ENCODE measurements at places on chromosomes 1 and 21.

DNA sequence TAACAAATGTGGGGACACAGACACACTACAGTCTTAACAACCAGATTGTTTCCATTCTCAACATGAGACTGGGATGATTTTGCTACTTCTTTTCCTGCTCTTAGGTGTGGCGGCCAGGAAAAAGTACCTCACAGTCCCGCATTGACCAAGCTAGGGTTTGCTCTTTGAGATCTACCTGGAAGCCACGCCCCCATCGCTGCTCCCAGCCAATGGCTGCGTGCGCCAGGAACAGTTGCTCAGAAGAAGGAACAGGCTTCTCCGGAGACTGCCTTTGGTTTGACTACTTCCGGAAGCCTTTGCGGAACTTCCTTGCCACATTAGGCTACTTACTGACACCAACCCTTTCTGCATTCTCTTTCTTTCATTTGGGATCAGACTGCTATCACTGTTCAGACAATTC is 44.2 kb upstream of the PLD5 start:
- DNase-seq = no peak

DNA sequence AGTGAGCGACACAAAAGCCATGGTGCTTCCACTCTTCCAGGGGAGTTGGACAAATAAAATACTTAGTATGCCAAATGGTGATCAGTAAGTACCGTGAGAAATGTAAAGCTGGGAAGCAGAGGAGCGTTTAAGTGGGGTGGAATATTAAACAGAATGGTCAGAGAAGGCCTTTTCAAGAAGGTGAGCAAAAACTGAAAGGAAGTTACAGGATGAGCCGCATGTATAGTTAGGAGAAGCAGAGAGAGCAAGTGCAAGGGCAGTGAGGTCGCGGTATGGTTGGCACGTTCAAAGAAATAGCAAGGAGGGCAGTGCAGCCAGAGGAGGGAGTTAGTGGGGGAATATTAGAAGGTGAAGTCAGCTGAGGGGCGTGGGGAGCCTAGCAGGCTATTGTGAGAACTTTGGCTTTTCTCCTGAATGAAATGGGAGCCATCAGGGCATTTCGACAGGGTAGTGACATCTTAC is 748 bp upstream of the ATP6V0B start:
- no peak for DNase-seq

DNA sequence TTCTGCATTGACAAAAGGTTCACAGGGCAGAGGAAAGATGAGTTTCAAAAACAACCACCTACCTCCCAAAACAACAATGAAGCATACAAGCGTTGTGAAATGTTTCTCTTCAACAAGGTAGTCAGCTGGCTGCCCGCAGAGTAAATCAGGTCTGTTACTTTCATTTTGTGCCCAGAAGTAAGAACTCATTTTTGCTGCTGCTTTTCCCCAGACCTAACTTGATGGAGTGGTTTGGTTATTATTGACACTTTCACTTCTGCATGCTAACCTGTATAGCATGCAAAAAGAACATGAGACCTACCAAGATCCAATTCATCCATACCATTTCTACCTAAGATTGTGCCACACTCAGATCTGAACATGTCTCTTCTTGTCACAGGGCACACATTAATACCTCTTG is 1.3 kb downstream of the SLC9C2 start:
- no peak for DNase-seq

DNA sequence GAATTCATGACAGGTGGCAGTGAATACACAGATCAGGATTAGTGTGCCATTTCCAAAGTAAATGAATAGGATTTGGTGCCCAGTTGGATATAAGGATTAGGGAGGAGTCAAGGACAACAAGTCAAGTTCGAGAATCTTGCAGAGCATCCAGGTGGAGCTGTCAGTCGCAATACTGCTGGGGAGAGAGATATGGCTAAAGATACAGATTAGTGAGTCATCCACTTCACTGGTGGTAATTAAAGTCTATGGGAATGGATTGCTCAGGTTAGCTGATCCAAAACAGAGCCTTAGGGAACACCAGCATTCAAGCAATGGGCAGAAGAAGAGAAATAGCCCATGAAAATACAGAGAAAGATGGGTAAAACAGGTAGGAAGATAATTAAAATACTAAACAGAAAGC is 26.8 kb downstream of the BCAS2 start:
- no peak for DNase-seq

GRCh38 chr1:51715369-51715768 is 98.5 kb downstream of the OSBPL9 start:
- no peak for DNase-seq

DNA sequence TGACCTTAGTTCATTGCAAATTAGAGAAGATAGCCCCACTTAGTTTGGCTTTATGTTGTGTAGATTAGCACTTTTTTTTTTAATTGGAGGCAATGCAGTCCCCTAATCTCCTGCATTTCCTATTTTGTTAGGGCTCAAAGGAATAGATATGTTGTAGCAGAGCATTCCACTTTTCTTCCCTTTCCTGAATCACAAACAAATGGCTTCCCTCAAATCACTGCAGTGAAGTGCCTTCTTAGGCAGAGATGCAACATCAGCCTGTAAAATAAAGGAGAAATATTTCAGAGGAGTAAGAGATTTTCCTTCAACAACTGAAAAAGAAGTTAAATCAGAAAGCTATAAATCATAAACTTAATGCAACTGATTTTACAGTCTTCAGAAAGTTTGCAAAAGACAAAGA is 271.8 kb upstream of the C1orf105 start:
- DNase-seq = no peak

GRCh38 chr1:101235216-101235695 is 1.6 kb upstream of the S1PR1 start:
- no peak for DNase-seq

DNA sequence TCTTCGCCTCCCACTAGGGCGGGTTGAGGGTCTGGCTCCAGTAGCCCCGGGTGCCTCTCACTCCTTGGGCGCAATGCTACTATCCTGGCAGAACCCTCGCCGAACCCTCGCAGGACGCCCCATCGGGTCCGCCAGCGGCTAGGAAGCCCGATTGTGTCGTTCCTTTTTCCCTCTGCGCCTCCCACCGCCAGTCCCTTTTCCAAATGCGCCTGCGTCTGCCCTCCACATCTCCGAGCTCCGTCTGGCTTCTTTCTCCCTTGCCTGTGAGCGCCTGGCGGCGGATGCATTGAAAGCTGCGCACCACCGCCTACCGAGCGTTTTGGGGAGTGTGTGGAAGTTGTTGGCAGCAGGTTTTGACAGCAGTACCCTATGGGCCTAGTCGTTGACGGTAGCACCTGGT is 1.0 kb upstream of the DIRAS3 start:
- no peak for DNase-seq

- DNase-seq = no peak
Observed at GRCh38 chr1:15717418-15718125, 18.5 kb upstream of the SLC25A34 start.

DNA sequence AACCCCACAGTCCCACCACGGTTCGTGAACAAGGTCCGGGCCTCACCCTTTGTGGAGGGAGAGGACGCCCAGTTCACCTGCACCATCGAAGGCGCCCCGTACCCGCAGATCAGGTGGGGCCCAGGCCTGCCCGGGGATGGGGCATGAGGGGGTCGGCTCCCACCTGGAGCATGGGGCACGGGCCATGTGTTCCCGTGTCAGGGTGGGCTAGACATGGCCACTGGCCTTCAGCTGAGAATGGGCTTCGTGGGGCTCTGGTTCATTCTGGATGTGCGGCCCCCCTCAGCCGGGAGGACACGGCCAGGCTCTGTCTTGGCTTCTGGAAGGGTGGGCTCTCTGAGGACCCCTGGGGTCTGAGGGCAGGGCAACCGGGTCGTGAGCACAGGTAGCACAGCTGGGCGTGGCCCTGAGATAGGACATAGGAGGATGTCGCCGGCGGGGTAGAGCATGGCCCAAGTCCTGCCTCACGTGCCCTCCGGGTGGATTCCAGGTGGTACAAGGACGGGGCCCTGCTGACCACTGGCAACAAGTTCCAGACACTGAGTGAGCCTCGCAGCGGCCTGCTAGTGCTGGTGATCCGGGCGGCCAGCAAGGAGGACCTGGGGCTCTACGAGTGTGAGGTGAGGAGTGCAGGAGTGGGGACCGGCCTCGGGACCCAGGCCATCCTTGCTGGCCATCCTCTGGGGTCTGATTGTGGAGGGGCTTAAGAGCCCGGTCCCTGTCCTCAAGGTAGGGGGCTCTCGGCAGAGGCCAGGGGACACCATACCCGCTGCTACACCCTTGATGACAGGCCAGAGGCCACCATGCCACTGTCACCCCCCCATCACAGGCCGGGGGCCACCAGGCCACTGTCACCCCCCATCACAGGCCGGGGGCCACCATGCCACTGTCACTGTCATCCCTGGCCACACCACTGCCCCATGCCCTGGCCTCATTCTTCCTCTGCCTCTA is 55.5 kb downstream of the TRIM11 start:
- no peak for DNase-seq

DNA sequence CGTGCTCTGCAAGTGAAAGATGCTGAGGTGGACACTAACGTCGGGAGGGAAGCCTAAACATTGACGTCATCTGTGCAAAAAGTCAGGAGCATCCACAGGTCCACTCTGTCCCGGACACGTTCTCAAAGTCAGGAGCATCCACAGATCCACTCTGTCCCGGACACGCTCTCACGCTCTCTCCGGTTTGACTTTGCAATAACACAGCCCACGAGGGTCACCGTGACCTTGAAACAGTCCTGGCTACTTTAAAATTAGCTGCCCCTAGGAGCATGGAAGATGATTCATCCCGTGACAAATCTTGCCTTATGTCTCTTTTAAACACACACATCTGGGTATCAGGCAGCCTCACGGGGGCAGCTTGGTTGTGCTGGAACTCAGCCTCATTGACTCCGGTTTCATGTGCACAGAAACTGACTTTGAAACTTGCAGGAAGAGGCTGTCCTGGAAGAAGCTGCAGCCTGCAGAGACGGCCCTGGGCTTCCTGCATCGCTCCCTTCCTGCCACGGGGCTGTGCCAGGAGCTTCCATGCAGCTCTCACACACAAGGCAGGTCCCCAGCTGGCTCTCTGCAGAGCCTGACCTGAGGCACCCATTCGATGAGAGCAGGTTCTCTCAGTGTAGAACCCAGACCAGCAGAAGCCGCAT is 18.1 kb upstream of the COL18A1 start:
- DNase-seq = no peak

DNA sequence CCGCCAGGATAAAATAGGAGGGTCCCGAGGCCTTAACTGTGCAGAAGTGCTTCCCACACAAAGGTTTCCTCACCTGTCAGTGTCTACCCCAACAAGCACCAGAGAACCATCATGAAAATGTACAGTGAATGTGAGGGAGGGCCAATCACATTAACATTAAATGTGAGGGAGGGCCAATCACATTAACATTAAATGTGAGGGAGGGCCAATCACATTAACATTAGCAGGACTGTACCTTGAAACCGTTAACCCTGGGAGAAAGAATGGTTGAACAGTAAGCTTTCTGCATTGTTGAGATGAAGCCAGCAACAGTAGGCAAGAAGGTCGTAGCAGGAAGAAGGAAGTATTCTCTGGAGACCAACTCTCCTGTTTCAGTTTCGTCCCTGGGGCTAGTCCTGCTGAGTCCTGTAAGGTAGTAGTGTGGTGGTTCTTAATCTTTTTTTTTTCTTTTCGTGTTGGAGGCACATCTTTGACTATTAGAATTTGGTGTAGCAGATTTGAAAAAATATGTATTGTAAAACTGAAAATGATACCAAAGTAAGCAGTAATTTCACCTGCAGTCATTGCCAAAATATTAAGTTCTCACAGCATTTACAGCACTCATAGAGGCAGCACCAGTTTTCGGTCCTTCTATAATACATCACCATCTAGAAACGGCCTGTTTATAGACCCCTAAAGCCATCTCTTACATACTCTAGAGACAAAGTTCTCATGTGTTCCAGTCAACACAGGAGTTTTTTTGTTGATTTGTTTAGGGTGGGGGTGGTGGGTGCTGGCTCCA is 98.6 kb upstream of the PPP2R5A start:
- DNase-seq = no peak

- DNase-seq = no peak
Observed at GRCh38 chr1:177092001-177092400, 72.5 kb downstream of the ASTN1 start.
